ENCODE measurements at places on chromosomes 6 and 20.

- DNase-seq: no peak
Measured at GRCh38 chr20:62748311-62748710, 39.7 kb downstream of the NTSR1 start.

- no peak for DNase-seq
Measured at GRCh38 chr6:163757520-163757919, 343.0 kb downstream of the QKI start.

DNA sequence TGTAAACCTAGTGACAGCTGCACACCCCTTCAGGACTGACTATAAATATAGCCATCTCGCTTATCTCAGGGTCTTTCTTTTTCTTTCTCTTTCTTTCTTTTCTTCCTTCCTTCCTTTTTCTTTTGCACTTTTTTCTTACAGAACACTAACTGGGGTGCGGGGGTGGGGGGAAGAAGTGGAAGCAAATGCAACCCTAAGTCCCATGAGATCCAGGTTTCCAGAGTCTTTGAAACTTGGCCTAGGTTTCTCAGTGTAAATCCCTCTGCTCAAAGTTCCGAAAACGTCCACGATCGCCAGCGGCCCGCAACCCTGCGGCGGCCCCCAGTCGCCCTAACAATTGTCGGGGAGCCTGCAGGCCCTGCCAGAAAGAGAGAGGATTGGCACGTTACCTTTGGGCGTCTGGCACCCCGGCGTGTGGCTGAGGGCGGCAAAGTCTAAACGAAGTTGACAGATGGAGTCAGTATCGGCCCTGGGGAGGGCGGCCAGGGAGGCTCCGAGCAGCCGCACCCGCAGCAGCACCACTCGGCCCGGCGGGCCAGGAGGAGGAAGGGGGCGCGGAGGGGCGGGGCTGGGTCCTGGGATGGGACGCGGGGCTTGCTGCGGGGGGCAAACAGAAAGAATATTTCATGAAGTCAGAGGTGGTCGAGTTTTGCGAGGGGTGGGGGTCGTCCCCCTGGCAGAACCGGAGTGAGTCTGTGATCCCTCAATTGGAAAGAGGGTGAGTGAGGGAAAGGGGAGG is 577 bp upstream of the FOXF2 start:
- no peak for DNase-seq

- no peak for DNase-seq
Measured at GRCh38 chr6:5936140-5936539, 70.6 kb downstream of the NRN1 start.

- DNase-seq: no peak
Measured at GRCh38 chr6:75546381-75546780, 52.8 kb upstream of the FILIP1 start.

GRCh38 chr20:32263398-32263954 is 14.0 kb upstream of the KIF3B start:
- no peak for DNase-seq

GRCh38 chr6:14975471-14975817 is 270.4 kb upstream of the JARID2 start:
- DNase-seq: no peak

GRCh38 chr6:52925042-52925441 is 15.5 kb upstream of the GSTA3 start:
- no peak for DNase-seq

DNA sequence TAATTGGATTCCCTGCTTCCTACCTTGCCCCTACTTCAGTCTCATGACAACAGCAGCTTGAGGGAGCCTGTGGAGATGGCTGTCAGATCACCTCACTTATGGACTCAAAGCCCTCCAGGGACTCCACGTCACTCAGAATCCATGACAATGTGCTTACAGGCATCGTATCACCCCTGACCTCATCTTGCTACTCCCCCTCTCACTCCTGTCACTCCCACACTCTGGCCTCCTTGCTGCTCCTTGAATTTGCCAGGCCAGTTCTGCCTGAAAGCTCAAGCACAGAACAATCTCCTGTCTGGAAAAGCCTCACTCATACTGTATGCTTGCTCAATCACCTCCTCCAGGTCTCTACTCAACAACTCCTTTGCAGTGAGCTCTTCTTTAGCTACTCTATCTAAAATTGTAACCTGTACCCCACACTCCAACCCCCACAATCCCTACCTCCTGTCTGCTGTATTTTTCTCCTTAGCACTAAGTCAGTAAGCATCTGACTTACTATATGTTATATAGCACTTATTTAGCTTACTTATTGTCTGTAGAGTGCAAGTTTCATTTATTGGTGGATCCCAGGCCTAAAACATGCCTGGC is 10.7 kb upstream of the GSTA4 start:
- DNase-seq: no peak
